ENCODE measurements at places on chromosomes 1 and 21. TPM values are rescaled to one million over a fixed set of nuclear protein-coding genes. Genes with fewer than 3 reads are reported as not detected.

The CD52 gene
- total RNA-seq, result 216 TPM

The AMY1C gene
- total RNA-seq, result not detected

The KRTAP10-11 gene
- not detected for total RNA-seq

The CDC73 gene
- 52.4 TPM for total RNA-seq

The FMO3 gene
- total RNA-seq, result not detected

The WNT4 gene
- not detected for total RNA-seq

The FAM167B gene
- 0.82 TPM for total RNA-seq

DNA sequence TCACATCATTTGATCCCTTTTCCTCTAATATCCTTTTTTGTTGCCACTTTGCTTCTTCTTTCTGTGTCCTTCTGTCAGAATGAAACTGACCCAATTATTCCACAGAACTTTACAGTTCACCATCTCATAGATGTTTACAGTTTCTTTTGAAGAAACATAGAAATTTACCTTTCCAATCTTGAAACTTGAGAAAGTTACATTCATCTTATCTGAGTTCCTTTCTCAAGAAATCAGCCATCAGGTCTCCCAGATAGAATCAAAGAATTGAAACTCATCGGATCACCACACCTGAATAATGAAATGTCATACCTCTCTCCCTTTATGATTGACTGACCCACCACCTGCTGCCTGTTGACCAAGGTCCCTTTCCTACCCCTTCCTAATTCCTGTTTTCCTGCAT is 23.7 kb downstream of the CBR1 start:
- no peak for DNase-seq

DNA sequence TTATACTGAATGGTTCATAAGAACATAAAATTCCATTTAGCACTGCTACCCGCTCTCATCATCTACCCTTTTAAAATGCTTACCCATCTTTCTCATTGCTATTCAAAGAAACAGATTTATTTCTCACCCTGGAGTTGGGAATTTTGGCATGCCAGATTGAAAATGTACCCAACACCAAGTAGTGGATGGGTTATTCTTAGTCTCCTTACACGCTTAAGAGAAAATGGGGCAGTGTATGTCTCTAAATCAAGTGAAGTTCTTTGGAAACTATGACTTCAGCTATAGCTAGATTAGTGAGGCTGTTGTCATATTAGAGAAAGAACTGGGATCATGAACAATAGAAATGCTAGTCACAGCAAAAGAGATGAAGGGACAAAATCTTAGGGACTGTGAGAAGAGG is 27.7 kb upstream of the ESRRG start:
- DNase-seq, result no peak

- no peak for DNase-seq
These were observed 3.4 kb upstream of the SLFNL1 start for GRCh38 chr1:41024953-41025352.

GRCh38 chr1:234926264-234926558 is 202.4 kb downstream of the TOMM20 start:
- no peak for DNase-seq

DNA sequence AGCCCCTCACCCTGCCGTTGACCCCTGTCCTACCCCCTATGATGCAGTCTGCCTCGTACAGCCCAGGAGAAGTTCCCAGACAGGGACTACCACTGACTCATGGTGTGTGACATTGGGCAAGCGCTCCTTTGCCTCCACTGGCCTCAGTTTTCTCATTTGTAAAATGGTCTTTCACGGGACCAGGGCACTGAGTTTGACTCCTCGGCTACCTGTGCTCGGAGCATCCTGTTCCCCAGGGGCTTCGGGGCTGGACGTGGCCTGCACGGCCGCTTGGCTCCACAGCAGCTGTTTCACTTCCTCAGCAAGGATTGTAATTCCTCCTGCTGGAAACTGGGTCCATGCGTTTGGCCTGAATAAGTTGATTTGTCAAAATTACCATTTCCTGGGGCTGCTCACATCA is 277.3 kb downstream of the MATN1 start:
- no peak for DNase-seq

GRCh38 chr1:197440715-197441114 is 172.7 kb downstream of the CRB1 start:
- DNase-seq, result no peak

DNA sequence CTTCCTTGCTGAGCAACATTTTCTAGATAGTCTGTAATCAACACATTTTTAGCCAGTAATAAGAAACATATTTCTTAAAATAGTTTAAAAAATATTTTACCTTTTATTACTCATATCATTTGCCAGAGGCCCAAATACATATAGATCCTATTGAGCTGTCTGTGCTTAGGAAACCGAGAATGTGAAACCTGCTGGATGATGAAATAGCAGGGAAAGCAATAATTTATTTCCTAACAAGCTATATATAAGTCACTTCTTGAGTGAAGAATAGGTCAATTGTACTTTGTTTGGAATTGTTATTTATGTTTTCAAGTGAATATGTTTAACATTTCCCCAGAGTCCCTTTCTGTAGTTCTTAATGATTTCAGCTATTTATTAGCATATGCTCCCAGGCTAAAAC is 339.9 kb upstream of the TMPRSS15 start:
- DNase-seq, result no peak

- no peak for DNase-seq
These were observed 57.9 kb downstream of the DDAH1 start for GRCh38 chr1:85406887-85407533.

Data from activated CD4-positive, alpha-beta T cell treated with anti-CD3 and anti-CD28 coated beads for 36 hours (primary cell).